Type B pancreatic cell (in vitro differentiated cells): ENCODE measurements at places on chromosomes 3 and 15.

GRCh38 chr15:40829115-40829514 is 607 bp upstream of the PPP1R14D start:
- no peak for DNase-seq

DNA sequence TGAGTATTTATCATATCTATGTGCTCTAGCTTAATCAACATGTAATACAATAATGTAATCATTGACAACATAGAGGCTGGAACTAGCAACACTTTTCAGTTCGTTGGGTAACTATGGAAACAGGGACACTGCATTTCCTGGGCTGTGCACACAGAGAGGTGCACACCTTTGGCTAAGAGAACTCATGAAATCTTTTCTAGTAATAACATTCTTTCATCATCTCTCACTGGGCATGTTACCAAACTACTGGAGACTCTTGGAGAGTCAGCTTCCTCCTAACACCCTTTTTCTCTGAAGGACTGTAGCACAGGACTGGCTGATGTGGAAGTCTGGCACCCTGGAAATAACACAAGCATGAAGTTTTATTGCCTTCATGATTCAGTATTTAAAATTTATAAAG is 135.6 kb downstream of the KCNMB2 start:
- DNase-seq, result no peak

DNA sequence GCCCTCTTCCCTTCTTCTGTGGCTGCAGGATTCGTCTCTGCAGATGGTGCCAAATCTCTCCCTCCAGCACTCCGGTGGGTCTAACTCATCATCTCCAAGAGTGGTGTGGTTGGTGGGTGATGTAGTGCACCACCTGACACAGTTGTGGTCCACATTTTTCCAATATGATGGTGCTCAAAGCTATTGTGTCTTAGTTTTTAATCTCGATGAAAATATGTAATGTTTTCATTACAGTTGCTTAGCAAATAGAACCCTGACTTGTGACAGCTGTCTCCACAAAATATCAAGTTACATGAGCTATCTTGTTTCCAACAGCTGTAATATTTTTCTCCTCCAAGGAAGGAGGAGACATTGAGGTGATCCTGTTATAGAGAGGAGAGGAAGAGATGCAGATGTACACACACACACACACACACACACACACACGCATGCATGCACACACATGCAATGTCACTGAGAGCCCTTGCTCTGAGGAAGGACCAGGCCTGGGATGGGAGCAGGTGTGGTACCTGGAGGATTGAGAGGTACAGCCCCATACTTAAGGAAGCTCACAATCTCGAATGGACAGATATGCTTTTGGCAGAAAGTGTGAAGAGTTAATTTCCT is 15.7 kb upstream of the ESYT3 start:
- DNase-seq, result no peak

GRCh38 chr3:113221721-113222257 is 10.4 kb downstream of the BOC start:
- no peak for DNase-seq

- DNase-seq, result no peak
Observed at GRCh38 chr15:33980159-33980558, 11.9 kb downstream of the CHRM5 start.

DNA sequence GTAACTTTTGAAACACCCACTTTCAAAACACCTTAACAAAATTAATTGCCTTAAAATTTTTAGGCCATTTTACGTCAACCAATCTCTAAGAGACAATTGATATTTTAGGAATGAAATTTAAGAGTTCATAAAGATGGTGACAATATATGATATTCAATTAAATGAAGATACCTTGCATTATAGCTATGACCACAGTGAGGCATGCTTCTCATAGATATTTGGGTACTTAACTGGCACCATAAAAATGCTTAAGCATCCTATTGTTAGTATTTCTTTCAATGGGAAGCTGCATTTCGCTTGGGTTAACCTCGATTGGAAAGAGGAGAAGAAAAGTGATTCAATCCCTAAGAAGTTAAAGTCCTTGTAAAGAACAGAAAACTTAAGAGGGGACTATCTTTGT is 209.0 kb downstream of the GAP43 start:
- DNase-seq, result no peak
